ENCODE measurements at places on chromosomes 6 and 20.

- no peak for DNase-seq
Observed at GRCh38 chr6:133610227-133610840, 278.6 kb upstream of the TCF21 start.

DNA sequence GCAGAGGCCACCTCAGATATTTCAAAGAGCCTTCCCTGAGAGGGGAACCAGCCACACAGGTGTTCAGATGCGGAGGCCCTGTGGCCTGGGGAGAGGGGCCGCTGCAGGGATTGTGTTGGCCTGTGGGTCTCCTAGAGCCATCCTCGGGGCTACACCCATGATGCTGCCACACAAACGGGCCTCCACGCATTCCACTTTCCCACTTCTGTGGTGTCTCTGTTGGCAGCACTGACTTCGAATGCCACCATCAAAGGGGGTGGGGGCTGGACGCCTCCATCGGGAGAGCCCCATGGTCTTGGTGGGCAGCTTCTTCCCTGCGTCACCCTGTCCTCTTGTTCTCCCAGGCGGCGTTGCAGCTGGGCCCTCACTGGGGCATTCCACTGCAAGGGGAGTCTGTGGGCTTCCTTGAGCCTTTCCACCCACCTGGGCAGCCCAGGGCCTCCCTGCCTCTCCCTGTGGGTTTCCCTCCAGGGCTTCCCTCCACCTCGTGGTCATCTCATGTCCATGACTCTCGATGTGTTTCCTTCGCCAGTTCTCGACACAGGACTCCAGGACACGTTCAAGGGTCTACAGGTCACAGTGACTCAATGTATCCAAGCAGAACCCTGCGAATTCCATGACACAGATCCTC, 145.5 kb downstream of the ERMARD start:
- no peak for DNase-seq

- no peak for DNase-seq
Observed at GRCh38 chr6:6811128-6812009, 222.8 kb downstream of the LY86 start.

DNA sequence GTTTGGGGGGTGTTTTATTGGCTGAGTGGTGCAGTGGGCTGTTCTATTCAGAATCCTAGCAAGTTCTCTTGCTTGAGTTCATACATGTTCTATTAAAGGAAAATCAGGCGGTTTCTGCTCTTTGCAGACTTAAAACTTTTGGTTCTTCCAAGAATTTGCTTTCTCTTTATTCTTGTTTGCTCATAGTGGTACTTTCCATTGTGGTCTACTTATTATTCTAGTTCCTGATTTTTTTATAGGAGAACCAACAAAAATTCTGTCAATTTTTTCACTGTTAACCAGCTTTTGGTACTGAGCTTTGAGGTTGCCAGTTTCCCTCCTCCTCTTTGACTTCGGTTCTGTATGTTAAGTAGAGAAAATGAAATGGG, 6.7 kb downstream of the AFDN start:
- DNase-seq, result no peak

- no peak for DNase-seq
Observed at GRCh38 chr20:38812182-38812581, 6.7 kb downstream of the PPP1R16B start.
